ENCODE measurements at places on chromosomes 3 and 15.

GRCh38 chr3:106117490-106117858 lies 248.7 kb upstream of the CBLB start:
- no peak for DNase-seq

- DNase-seq = no peak
Observed at GRCh38 chr3:119636249-119636648, 24.1 kb downstream of the POPDC2 start.

- DNase-seq = peak; percentile 34
Observed at GRCh38 chr3:120348065-120348990, 826 bp downstream of the LRRC58 start.

DNA sequence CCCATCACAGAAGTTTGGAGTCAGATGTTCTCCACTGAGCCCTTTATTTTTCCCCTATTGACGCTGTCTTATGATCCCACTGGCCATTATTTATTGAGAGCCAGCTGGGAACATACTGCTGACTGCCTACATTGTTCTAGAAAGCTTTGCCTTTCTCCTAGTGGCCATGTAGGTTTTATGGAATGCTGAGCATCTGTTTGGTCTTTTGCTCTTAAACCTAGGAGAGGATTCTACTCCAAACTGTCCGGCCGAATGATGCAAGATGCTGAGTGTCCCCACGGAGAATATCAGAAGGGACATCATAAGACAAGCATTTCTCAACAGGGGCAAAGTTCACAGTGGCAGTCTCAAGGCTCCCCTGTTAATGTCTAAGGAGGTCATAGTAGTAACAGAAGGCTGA lies 171.4 kb downstream of the ARRDC4 start:
- DNase-seq = peak; percentile 58

DNA sequence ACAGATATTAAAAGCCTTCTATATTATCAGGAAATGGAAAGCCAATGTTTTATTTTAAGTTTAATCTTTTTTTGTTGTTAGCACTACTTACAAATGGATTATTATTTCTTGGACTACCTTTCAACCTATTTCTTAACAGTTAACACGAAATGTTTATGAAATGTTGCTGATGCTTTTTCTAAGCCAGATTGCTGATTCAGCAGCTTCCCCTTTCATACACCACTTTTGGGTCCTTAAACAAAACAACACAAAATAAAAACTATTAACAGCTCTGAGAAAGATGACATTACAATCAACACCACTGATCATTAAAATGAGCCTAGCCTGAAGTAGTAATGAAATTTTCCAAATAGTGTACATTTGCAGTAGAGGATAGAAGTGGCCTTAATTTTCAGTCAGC lies 99.2 kb upstream of the VEPH1 start:
- DNase-seq = no peak

DNA sequence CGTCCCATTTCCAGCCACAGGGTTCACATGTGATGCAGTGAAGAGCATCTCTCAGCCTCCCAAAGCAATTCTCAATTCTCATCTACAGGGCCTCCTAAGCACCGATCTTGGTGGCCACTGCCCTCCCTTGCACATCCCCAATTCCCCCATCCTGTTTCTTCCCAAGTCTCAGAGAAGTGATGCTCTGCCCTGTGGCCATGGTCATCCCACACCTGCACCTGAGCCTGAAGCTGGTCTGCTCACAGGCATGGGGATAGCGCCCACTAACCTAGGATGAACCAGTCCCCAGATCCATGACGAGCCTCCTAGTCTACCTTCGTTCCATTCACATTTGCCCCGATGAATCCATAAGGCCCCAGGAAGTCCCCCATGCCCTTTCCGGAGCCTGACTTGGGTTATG lies 201.5 kb downstream of the UACA start:
- DNase-seq = no peak

DNA sequence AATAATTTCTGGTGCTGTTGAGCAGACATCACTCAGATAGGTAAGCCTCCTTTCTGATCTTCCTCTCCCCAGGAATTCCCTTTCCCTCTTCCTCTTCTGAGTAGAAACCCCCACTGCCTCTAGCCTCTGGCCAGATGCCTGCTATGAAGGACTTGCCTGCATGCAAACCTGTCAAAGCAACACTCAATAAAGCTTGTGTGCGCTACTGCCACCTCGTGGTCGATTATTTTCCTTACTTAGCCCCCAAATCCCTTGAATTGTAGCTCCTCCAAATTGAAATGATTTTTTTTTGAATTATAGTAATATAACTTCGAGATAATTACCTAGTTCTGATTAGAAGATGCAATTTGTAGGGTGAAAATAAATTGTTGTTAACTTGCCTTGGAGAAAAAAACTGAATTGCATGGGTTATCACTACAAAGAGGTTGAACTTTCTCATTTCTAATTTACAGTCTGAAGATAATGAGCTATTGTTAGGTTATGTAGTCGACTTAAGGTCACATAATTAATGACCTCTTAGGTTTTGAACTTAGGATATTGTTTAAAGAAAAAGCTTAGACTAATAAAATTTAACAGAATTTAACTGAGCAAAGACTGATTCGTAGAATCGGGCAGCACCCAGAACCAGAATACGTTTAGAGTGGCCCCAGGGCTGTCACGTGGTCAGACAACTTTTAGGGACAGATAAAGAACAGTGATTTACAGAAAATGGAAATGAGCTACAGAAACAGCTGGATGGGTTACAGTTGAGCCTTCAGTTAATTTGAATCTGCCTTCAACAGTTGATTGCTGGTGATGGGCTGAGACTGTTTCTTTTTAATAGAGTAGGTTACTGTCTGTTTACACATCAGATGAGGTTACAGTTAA lies 269.3 kb downstream of the ARPP21 start:
- peak; percentile 74 for DNase-seq

DNA sequence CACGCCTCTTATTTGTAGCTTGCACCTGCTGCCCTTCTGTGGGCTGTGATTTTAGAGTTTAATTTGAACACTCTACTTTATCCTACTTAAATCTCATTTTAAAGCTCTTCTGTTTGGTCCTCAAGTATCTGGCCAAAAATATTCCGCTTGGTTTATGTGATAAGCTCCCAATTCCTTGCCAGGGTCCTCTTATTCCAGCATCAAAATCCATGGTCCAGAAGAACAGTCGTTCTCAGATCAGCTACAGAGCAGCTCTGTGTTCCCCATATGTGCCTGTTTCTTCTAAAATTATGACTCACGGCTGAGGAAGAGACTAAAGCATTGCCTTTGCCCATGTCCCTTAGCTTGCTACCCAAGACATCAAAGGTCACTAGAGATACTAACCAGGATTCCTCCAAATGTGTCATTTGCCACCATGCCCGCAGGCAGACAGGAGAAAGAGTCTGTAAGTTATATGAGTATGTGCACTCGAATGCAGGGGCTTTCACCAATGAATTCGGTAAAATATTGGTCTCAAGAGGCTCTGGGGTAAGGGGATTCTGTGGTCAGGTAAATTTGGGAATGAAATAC lies 115.2 kb upstream of the ETV5 start:
- no peak for DNase-seq

DNA sequence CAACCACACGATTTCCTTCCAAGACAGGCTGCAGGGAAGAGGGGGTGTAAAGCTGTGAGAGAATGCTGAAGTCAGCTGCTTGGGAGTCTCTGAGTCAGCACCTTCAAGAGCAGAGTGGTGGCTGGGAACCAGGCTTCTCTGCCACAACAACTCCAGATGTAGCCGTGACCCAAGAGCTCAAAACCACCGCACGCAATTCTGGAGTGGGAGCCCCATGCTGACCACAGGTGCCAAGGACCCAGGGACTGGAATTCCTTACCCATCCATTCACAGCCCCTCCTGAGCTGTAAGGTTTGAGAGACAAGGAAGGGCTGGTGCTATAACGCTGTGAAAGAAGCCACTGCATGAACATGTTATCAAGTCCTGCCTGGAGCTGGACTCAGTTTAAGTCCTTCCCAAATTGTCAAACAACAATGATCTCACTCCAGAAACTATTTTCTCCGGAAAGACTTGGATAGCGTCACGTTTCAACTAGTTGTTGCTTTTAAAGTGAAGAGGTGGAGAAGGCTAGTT lies 61.4 kb downstream of the UMPS start:
- peak; percentile 37 for DNase-seq

DNA sequence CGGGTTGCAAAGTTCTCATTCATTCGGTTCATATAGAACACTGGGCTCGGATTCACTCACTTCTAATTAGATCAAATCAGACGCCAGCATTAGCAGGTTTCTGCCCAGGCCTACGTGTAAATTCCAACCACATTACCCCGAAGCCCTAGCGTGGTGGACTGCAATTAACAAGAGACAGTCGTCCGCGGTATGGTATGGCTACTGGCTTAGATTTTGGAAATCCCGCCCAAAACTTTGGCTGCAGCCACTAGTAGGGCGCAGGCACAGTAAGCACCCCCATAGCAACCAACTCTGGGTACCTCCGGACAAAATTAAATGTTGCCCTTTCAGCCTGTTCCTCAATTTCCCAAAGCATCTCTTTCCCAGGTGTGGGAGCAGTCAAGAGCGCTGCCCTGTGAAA lies 771 bp downstream of the RARRES1 start:
- DNase-seq = no peak

GRCh38 chr15:89820666-89821611 lies 6.3 kb upstream of the ANPEP start:
- DNase-seq = peak; percentile 93

DNA sequence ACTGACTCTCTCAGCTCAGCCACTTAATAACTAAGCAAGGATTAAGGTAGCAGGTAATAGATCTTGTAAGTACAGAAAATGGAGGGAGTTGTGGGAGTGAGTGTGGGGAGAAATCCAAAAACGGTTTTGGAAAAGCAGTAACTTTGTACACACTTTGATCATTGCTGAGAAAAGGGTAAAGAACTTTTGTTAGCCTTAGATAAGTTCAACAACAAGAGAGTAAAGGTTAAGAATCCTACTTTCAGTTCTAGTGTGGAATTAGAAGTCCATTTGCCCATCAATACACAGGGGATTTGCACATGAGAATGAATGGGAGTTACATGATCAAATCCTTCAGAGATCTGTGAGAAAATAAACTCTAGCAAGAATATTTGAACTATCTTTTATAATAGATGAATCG lies 528.7 kb downstream of the SOX2 start:
- DNase-seq = no peak

- DNase-seq = no peak
Observed at GRCh38 chr3:124831628-124832199, 55.5 kb downstream of the ITGB5 start.

- DNase-seq = no peak
Observed at GRCh38 chr3:188448813-188449212, 294.9 kb downstream of the LPP start.

- DNase-seq = no peak
Observed at GRCh38 chr3:48107227-48107626, 81.0 kb downstream of the CDC25A start.

DNA sequence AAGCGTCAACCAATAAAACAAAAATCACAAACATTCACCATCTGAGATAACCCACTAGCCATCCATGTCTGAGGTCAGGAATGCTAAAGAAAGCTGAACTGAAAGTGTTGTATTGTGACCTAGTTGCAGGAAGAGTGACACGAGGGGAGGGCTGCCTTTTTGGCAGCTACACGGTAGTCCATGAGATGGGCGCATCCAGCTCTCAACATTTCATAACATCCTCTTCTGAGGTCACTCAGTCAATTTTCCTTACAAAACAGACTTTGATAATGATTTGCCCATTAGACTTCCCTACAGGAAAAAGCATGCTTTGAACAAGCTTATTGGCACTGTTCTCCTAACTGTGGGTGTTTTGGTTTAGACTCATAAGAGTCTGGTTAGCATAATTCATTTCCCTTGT lies 15.4 kb upstream of the SHF start:
- peak; percentile 50 for DNase-seq

DNA sequence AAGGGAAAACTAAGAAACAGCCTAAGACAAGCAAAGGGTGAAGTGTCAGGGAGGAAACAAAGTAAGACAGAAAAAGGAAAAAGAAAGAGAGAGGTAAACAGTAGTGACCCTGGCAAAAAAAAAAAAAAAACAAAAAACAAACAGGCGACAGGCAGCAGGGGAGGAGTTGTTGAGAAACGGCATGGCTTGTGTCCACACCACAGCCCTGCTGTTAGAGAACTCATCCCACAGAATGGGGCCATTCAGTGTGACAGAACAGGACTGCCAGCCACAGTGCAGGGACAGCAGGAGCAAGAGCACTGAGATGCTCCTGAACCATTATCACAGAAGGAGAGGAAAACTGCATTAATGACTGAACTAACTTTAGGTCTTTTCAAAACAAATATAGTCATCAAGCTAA lies 29.7 kb downstream of the MECOM start:
- no peak for DNase-seq

- DNase-seq = no peak
Observed at GRCh38 chr3:5675319-5675718, 487.8 kb downstream of the EDEM1 start.

DNA sequence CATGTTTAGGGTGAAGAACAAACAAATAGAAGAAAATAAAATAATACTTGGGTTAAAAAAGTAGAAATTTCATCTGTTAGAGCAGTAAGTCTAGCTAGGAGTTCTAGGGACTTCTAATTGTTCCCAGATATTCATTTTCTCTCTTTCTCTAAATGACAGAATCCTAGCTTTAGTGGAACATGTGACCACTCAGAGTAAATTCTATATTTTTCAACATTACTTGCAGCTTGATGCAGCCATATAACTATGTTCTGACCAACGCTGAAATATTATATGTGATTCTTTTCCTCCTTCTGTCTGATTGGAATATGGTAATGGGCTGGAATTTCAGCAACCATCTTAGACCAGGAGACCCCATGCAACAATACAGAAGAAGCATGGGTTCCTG lies 8.1 kb downstream of the PTX3 start:
- no peak for DNase-seq

DNA sequence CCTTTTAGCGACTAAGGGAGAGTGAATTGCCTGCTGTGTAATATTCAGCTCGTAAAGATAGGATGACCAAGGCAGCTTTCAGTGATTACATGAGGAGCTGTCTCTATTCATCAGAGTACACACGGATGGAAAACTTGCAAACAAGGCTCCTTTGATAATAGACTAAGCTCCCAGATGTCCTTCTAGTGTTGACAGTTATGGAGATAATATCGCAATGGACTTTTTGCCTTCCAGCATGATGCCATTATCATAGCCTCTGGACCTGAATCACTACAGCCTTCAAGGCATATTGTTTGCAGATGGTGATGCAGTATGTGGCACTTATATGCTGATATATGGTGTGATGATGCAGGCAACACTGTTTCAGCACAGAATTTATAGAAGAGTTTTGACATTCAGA lies 93.9 kb downstream of the ECT2 start:
- no peak for DNase-seq

Measured in inflammatory macrophage (primary cell).